Pancreas (tissue), 10 donors: ENCODE measurements at places on chromosomes 3 and 15.

DNA sequence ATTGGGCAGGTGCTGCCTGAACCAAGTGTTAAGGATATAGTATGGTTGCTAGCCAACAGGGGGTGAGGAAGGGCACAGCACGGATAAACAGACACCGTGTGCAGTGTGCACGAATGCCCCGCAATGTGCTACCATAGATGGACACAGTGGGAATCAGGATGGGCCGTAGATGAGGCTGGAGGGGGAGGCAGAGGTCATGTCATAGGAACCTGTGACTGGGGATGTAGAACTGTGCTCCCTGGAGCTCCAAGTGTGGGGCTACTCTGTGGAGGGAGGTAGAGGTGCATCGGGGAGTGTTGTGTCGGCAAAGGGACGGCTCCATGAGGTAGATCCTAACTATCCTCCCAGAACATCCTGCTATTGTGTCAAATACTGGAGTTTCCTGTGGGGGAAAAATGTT lies 102.5 kb downstream of the TNIK start:
- DNase-seq, result no peak

GRCh38 chr3:72836923-72837322 lies 11.3 kb downstream of the SHQ1 start:
- DNase-seq, result peak; percentile 74

- no peak for DNase-seq
Measured at GRCh38 chr15:32747921-32748342, 30.1 kb downstream of the GREM1 start.

DNA sequence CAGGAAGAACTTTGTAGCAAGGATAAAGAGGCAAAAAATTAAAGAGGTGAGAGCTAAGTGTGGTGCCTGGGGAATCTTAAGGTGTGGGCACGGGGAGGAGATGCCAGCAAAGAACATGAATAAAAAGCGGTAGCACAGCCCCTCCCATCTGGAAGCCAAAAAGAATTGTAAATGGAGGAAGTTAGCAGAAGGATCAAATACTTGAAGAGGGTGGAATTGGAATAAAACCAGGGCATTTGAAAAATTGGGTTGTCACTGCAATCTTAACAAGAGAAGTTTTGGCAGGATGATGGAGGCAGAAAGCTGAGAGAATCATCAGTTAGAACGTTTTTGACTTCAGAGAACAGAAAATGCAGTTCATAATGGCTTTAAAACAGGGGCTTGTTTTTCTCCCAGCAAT lies 2.4 kb downstream of the CCR2 start:
- no peak for DNase-seq

GRCh38 chr15:86317384-86317740 lies 237.7 kb downstream of the AGBL1 start:
- no peak for DNase-seq
